ENCODE measurements at places on chromosomes 16 and 17.
A peak's percentile ranks its signal among the peaks of the same experiment; 100 is the strongest.

GRCh38 chr16:17949141-17949981 lies 387.2 kb downstream of the NPIPA8 start:
- DNase-seq: no peak

GRCh38 chr17:3308603-3309002 lies 10.4 kb upstream of the OR3A1 start:
- DNase-seq: no peak

GRCh38 chr17:78381601-78382232 lies 3.3 kb downstream of the PGS1 start:
- DNase-seq: peak; percentile 79

- no peak for DNase-seq
These were observed 1.2 kb downstream of the GFAP start for GRCh38 chr17:44914148-44914547.

GRCh38 chr17:56675876-56676660 lies 82.6 kb downstream of the NOG start:
- no peak for DNase-seq

DNA sequence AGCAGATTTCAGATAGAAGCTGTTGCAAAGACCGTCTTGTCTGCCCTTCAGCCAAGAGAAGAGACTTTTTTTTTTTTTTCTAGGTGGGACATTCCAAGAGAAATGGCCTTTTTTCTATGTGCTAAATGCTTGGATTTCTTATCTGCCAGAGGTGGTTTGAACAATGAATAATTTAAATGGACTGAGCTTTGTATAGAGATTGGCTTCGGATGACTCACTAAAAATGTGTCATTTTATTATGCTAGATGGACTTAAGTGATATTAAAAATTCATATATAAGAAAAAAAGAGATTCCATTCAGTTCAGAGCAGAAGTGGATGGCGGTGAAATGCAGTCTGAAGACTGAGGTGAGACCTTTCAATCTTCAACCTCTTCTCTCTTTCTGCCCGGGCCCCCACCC lies 58.4 kb downstream of the MEAK7 start:
- peak; percentile 13 for DNase-seq

DNA sequence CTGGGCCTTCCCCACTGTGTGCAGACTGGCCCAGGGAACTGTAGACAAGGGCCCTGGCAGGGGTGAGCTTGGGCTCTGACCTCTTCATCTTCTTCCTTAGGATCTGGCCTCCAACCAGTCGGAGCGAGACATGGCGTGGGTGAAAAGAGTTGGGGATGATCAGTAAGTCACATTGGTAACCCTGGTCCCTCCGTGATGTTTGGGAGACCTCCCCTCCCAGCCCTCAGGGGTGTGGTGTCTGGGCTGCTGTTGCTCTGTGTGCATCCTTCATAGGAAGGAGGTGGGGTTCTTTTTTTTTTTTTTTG lies 5.5 kb downstream of the TBKBP1 start:
- no peak for DNase-seq

GRCh38 chr17:49132699-49133364 lies at the start of gene B4GALNT2:
Gene B4GALNT2, plus strand, starts transcription at chr17:49132769. Its CDS starts 24 bp downstream, at chr17:49132793.
- no peak for DNase-seq

DNA sequence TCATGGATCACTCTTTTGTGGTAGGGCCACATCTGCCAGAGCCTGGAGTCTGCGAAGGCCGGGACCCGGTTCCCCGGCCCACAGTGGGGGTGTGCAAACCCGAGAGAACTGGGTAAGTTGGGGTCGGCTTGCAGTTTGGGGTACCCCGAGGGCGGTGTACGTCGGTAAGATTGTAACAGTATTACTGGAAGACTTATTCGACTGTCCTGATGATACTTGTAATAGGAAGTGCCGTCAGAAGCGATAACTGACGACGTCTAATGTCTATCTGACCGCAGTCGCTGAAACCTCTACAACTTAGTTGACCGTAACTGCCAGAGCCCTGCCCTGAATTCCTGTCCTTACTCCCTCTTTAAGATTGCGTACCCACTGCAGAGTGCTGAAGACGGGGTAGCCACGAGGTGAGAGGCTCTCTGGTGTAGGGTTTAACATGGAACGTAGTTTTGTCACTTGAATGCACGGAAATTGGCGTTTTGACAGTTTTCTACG lies 24.0 kb downstream of the TRPV2 start:
- DNase-seq: no peak

Data from fibroblast of skin of right biceps (primary cell).